ENCODE measurements at places on chromosomes 7 and 10.

GRCh38 chr10:48714088-48714487, 29.4 kb downstream of the WDFY4 start:
- no peak for DNase-seq

GRCh38 chr7:79464051-79464450, 10.6 kb upstream of the MAGI2 start:
- DNase-seq = no peak

- DNase-seq = no peak
Observed at GRCh38 chr7:94813917-94814316, 93.5 kb upstream of the PPP1R9A start.

- DNase-seq = no peak
Observed at GRCh38 chr7:44122529-44122928, 819 bp downstream of the POLD2 start.

DNA sequence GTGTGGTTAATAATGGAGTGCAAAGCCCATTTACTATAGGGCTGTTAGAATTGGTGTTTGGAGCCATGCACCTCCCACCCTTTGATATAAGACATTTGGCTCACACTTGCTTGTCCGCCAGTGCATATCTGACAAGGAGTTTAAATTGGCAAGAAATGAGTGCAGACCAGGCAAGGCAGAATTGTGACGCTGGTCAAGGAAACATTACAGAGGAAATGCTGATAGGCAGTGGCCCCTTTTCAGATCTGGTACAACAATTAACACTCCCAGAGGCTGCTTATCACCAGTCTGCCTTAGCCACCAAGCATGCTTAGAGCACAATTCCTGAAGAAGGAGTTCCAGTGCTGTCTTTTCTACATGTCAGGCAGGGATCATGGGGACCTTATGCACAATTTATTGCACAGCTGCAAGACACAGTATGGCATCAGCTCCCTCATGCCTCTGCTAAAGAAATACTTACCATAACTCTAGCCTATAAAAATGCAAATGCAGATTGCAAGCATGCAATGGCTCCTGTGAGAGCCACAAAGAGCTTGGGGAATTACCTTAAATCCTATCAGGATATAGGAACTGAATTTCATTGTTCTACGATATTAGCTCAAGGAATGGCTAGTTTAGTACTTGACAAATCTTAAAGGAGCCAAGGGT, 35.2 kb downstream of the OR13A1 start:
- no peak for DNase-seq

DNA sequence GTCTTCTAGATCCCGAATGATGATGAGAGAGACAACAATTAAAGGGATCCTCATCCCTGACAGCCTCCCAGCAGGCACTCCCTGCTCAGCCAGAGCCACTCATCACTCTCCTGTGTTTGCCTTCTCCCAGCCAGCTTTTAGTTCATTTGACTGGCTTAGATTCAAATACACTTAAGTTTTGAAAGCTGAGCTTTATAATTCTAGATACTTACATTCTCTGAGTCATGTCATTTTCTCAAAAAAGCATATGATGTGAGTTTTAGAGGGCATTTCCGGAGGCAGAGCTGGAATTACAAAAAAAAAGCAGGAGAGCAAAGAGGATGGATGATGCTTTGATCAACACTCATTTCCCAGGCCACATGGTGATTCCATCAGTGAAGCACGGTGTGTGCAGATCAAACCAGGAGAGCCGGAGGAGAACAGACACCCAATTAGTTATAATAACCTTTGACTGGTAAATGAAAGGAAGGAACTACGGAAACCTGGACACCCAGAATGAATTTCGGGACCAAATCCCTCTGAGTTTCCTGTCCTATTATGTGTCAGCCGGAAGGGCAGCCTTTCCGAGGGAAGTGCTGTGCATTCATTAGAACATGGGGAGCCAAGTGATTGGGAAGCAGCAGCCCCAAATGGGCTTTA, 81.5 kb upstream of the HPS1 start:
- no peak for DNase-seq

DNA sequence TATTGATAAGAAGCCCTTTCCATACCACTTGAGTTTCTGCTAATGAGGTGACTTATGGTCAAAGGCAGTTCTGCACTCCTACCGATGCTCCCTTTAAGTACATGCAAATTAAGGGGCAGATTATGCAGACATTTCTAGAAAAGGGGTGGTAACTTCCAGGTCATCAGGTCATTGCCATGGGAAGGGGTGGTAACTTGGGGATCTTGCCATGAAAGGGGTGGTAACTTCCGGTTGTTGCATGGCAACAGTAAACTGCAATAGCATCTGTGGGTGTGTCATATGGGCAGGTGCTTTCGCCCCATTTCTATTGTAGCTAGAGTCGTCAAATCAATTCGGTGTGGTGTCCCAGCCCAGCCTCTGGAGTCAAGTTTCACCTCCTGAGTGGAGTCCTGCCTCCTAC, 150.9 kb downstream of the UBE2H start:
- no peak for DNase-seq

DNA sequence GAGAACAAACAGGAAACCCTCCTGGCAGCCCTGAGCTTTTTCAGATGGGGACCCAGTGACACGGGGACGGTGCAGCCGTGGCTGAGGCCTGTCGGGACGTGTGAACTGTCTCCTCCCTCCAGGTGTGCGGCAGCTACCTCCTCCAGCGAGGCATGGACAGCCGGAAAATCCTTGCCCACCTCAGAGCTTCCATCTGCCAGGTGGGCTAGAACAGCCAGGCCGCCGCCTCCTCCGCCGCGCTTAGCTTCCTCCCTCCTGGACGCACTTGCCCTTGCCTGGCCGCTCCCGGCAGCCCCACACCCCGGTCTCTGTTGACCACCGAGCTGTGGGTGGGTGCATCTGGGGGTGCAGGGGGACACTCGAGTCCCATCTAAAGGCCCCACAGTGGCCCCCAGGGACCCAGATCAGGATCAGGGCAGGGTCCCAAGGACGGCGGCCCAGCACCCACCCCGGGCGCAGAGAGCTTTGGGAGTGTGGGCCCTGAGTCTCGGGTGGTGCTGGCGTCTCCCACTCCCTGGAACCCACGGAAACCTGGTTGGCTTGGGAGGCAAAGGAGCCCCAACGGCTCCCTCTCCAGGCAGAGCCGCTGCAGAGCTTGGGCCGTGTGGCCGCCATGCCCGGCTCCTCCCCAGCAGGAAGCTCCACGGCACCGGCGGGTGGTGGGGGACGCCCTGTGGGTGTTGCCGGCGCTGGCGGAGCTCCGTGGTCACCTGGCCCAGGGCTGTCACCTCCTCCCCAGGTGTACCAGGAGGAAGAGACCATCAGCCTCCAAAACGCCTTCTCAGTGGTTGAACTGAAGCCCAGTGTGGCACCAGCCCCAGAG, 32.9 kb upstream of the UTF1 start:
- DNase-seq = no peak

DNA sequence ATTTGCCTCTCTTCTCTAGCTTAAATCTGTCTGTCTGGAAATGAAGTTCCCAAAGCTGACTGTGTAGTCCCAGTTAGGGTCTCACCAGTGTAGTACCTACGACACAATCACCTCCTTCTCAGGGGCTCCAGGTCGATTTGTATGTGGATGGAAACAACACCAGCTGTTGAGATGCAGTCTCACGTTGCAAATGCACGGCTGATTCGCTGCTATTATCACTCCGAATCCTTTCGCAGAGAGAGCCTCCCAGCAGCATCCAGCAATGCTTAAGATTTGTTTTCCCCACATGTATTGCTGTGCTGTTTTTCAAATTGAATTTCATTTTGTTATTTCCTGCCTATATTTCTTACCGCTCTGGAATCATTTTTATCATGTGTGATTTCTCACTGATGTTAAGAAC, 16.3 kb downstream of the VSTM4 start:
- DNase-seq = no peak

DNA sequence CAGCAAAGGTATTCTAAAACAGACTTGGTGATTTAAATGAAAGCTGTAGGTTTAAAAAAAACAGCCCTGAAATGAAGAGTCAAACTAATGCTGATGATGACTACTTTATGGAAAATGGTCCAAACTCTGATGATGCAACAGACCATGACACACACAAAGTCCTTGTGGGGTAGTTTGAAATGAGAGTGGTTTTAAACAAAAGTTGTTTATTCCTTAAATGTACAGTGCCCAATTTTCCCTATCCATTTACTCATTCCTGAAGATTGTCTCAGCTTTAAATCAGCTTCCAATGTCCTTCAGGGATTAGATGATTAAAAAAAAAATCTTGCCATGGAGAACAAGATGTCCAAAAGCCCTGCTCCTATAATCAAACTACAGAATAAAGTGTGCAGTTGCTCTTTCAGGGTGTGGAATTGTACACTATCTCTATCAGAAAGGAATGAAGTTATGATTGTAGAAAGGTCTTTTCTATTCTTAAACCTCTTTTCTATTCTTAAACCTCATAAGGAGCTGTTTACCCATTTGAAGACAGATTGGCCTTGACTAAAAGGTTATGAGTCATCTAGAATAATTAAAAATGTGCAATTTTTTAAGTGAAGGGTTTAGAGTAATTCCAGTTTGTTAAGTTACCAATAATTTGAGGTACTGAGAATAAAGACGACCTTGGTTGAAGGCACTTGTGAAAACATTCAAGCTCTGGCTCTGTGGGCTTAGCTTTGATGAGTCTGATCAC, 70.2 kb upstream of the ITGA8 start:
- DNase-seq = no peak
